Transverse colon (tissue), 4 donors: ENCODE measurements at places on chromosomes 13 and 19. TPM values are rescaled to one million over a fixed set of nuclear protein-coding genes. Genes with fewer than 3 reads are reported as not detected.
A peak's percentile ranks its signal among the peaks of the same experiment; 100 is the strongest.

POU4F1 gene
- not detected for total RNA-seq

ZNF850 gene
- 2.2 TPM for total RNA-seq

SPRY2 gene
- 21.1 TPM for total RNA-seq

TEKTIP1 gene
- not detected for total RNA-seq

GRCh38 chr13:76887076-76887563 lies 915 bp upstream of the KCTD12 start:
- no peak for DNase-seq
- peaks cover 6% of the 10 kb centered on the region for H3K27me3 ChIP-seq
- H3K4me3 ChIP-seq = peak overlapping the region; percentile 80
- peak overlapping the region; percentile 87 for H3K27ac ChIP-seq

DNA sequence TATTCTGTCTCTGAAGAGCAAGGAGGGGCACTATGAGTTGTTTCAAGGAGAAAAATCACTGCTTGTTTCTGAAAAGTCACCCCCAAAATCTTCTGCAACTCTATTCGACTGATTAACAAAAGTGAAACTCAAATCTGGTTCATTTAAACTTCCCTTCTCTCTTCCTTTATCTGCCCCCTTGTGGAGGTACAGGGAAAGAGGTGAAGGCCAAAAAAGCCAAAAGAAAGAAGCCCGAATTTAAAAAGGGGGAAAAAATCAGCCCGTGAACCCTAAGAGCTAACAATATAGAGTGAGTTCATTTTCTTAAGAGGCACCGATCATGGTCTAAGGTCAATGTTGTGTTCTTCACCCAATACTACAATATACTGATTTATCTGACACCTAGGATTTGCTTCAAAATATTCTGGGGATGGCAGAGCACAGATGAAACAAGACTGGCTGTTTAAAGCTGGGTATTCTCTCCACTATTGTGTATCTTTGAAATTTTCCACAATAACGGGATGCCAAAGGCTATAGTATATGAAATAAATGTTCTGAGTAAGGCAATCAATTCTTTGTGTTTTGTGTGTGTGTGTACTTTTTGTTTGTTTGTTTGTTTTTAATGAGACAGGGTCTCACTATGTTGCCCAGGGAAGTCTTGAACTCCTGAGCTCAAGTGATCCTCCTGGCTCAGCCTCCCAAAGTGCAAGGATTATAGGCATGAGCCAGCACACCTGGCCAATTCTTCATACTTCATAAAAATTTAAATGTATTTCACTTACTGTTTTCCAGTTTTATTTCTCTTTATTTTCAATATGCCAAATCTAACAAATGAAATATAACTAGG lies 55.0 kb upstream of the EEF1AKMT1 start:
- peak overlapping the region; percentile 4 for H3K4me3 ChIP-seq
- peak; percentile 12 for DNase-seq
- H3K36me3 ChIP-seq = no peaks in the 10 kb centered on the region

GRCh38 chr13:42047561-42048341 lies 697 bp upstream of the DGKH start:
- H3K36me3 ChIP-seq = no peaks in the 10 kb centered on the region
- peak; percentile 76 for DNase-seq
- H3K4me1 ChIP-seq = peaks cover 13% of the 10 kb centered on the region
- H3K27me3 ChIP-seq = no peaks in the 10 kb centered on the region
- H3K4me3 ChIP-seq = peak overlapping the region; percentile 93
- H3K27ac ChIP-seq = peak overlapping the region; percentile 95

GRCh38 chr13:35908226-35908625 lies 223.0 kb downstream of the DCLK1 start:
- DNase-seq = no peak
- no peaks in the 10 kb centered on the region for H3K36me3 ChIP-seq
- no peak overlapping the region for H3K4me3 ChIP-seq
- H3K27me3 ChIP-seq = no peaks in the 10 kb centered on the region
- no peaks in the 10 kb centered on the region for H3K4me1 ChIP-seq
- no peak overlapping the region for H3K27ac ChIP-seq

DNA sequence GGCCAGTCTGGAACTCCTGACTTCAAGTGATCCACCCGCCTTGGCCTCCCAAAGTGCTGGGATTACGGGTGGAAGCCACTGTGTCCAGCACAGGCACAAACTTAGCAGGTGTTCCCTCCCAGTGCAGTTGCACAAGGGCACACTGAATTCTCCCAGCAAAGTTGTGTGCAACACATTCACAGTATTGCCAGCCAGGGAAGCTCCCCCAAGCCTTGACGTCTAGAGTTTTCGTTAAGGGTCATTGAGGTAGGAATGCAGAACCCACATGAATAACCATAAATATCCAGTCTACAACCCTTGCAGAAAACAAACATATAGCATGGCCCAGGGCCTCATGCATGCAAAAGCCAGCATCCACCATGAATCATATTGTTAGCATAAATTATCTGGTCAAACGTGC lies 3.3 kb upstream of the AURKC start:
- no peak for DNase-seq
- no peak overlapping the region for H3K4me3 ChIP-seq
- no peaks in the 10 kb centered on the region for H3K27me3 ChIP-seq
- H3K36me3 ChIP-seq = no peaks in the 10 kb centered on the region

- H3K36me3 ChIP-seq = no peaks in the 10 kb centered on the region
- H3K27me3 ChIP-seq = no peaks in the 10 kb centered on the region
- no peak overlapping the region for H3K27ac ChIP-seq
- DNase-seq = no peak
- H3K4me1 ChIP-seq = no peaks in the 10 kb centered on the region
Observed at GRCh38 chr13:91361755-91362271, 14.3 kb downstream of the MIR17HG start.

- no peaks in the 10 kb centered on the region for H3K4me1 ChIP-seq
- H3K36me3 ChIP-seq = peaks cover 58% of the 10 kb centered on the region
- H3K27me3 ChIP-seq = no peaks in the 10 kb centered on the region
- H3K27ac ChIP-seq = no peak overlapping the region
- no peak for DNase-seq
Observed at GRCh38 chr19:37413313-37414084, 42.6 kb downstream of the ZNF527 start.

- H3K27ac ChIP-seq = no peak overlapping the region
- H3K27me3 ChIP-seq = no peaks in the 10 kb centered on the region
- H3K36me3 ChIP-seq = no peaks in the 10 kb centered on the region
- H3K4me3 ChIP-seq = no peak overlapping the region
- no peaks in the 10 kb centered on the region for H3K4me1 ChIP-seq
- DNase-seq = no peak
Observed at GRCh38 chr19:32709032-32709431, 10.5 kb upstream of the TDRD12 start.

DNA sequence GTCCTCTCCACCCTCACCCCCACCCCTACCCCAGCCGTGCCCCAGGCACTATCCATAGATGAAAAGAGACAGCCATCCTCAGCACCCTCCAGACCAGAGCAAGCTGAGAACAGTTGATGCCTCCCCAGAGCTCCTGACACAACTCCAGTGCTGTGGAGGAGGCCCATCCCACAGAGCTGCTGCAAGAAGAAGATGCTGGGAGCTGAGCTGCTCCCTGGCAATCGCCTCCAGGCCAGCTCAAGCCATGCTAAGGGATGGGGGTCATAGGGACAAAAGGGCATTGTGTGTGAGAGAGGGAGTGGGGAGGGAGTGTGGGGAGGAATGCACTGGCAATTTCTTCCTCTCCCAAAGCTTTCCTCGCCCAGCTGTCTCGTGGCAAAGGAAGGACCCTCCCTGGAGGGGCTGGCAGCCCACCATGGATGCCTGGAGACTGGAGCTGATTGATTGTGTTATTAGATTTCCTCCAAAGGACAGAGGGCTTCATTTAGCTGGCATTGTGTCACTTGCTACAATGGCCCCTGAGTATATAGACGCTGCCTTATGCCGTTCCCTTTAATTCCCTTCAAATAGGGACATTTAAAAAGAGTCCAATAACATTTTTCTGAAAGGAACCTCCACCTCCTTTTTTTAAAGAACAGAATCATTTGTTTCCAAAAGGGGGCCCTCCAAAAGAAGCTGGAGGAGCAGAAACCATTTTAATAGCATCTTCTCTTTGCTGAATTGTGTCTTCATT lies 476.4 kb downstream of the FOXO1 start:
- no peak overlapping the region for H3K4me3 ChIP-seq
- H3K27me3 ChIP-seq = no peaks in the 10 kb centered on the region
- H3K4me1 ChIP-seq = peaks cover 10% of the 10 kb centered on the region

GRCh38 chr13:100710176-100710575 lies 35.6 kb upstream of the TMTC4 start:
- DNase-seq = no peak
- H3K4me1 ChIP-seq = no peaks in the 10 kb centered on the region
- H3K27me3 ChIP-seq = no peaks in the 10 kb centered on the region
- H3K27ac ChIP-seq = no peak overlapping the region
- no peaks in the 10 kb centered on the region for H3K36me3 ChIP-seq
- no peak overlapping the region for H3K4me3 ChIP-seq

GRCh38 chr19:6423499-6424194 lies 964 bp downstream of the KHSRP start:
- peak overlapping the region; percentile 74 for H3K4me3 ChIP-seq
- peaks cover 18% of the 10 kb centered on the region for H3K4me1 ChIP-seq
- H3K36me3 ChIP-seq = no peaks in the 10 kb centered on the region
- no peaks in the 10 kb centered on the region for H3K27me3 ChIP-seq
- peak; percentile 39 for DNase-seq
- peak overlapping the region; percentile 78 for H3K27ac ChIP-seq

DNA sequence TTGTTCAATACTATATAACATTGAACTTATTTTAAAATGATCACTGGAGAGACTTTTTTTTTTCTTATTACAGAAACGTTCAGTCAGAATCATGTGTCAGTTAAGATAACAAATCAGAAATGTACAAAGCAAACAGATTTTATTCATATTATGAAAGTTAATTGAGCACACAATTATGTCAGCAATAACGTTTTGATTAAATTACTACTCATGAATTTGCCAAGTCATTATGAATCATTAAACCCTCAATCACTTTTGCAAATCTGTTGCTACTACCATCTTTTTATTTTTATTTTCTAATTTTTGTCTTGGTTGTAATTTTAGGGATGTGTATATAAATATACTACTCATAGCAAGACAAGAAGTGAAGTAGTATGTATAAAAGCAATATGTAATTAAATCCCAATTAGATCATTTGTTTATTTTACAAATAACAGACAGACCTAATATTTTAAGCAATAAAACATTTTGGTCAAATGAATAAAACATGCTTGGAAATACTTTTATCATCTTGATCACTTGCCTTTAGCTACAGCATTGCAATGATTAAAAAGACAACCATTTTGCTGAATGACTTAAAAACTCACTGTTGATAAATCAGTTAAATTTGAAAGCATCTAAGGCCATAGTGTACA lies 893.4 kb upstream of the MIR17HG start:
- H3K4me3 ChIP-seq = no peak overlapping the region
- no peaks in the 10 kb centered on the region for H3K4me1 ChIP-seq
- no peaks in the 10 kb centered on the region for H3K36me3 ChIP-seq

GRCh38 chr13:24500977-24501376 lies 11.6 kb downstream of the PARP4 start:
- H3K36me3 ChIP-seq = peaks cover 38% of the 10 kb centered on the region
- H3K27ac ChIP-seq = no peak overlapping the region
- H3K4me3 ChIP-seq = no peak overlapping the region
- peaks cover 14% of the 10 kb centered on the region for H3K4me1 ChIP-seq

- peak; percentile 42 for DNase-seq
- no peaks in the 10 kb centered on the region for H3K27me3 ChIP-seq
- no peaks in the 10 kb centered on the region for H3K36me3 ChIP-seq
Observed at GRCh38 chr13:102440259-102440936, 38.5 kb upstream of the FGF14 start.

DNA sequence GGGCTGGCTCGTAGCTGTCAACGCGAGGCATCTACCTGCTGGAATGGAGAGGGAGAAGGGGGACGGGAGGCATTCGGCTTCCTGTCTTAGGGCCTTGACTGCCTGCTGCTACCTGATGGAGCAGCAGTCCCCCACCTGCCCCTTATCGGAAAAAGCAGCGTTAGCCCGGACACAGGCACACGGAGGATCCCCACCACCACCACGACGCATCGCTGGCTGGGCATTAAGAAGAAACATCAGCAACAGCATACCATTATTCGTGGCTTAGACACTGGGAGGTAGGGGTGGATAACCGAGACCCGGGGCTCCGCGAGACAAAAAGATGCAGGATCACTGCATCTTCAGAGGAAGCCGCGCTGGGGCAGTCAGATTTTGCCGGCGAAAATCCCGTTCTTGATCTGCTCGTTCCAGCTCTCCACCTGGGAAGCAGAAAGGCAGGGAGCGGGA lies 1.1 kb downstream of the COX6B2 start:
- no peak overlapping the region for H3K27ac ChIP-seq
- peaks cover 63% of the 10 kb centered on the region for H3K27me3 ChIP-seq
- DNase-seq = no peak
- H3K4me3 ChIP-seq = peak overlapping the region; percentile 12

GRCh38 chr13:98942997-98943396 lies 34.9 kb downstream of the DOCK9 start:
- DNase-seq = no peak
- H3K27ac ChIP-seq = no peak overlapping the region
- H3K27me3 ChIP-seq = no peaks in the 10 kb centered on the region
- H3K4me1 ChIP-seq = no peaks in the 10 kb centered on the region
- no peaks in the 10 kb centered on the region for H3K36me3 ChIP-seq

DNA sequence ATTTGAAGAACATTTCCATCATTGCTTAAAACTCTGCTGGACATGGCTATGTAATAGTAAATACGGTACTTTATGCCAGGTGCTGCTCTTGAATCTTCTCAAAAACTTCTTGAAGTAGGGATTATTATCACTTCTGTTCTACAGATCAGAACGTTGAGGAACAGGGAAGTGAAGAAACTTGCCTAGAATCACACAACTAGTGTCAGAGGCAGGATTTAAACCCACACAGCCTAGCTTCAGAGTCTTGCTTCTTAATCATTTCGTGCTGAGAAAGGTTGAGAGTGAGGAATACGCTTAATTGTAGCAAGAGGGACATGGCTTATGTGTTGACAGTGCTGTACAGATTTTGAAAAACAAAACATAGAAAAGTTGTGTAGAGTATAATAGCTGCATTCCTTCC lies 13.5 kb downstream of the TM9SF2 start:
- no peaks in the 10 kb centered on the region for H3K4me1 ChIP-seq
- no peaks in the 10 kb centered on the region for H3K36me3 ChIP-seq
- no peak overlapping the region for H3K4me3 ChIP-seq
